ENCODE measurements at places on chromosomes 5 and 9. TPM values are rescaled to one million over a fixed set of nuclear protein-coding genes. Genes with fewer than 3 reads are reported as not detected.

The CCL21 gene
- total RNA-seq, result 5.6 TPM

The FIBCD1 gene
- total RNA-seq, result not detected

The PCDHB16 gene
- total RNA-seq, result 4.8 TPM

The SLC4A9 gene
- total RNA-seq, result not detected

The CDH9 gene
- total RNA-seq, result not detected

The PLPP6 gene
- 15.1 TPM for total RNA-seq

The MARCHF11 gene
- not detected for total RNA-seq
